ENCODE measurements at places on chromosomes 2 and 18.

DNA sequence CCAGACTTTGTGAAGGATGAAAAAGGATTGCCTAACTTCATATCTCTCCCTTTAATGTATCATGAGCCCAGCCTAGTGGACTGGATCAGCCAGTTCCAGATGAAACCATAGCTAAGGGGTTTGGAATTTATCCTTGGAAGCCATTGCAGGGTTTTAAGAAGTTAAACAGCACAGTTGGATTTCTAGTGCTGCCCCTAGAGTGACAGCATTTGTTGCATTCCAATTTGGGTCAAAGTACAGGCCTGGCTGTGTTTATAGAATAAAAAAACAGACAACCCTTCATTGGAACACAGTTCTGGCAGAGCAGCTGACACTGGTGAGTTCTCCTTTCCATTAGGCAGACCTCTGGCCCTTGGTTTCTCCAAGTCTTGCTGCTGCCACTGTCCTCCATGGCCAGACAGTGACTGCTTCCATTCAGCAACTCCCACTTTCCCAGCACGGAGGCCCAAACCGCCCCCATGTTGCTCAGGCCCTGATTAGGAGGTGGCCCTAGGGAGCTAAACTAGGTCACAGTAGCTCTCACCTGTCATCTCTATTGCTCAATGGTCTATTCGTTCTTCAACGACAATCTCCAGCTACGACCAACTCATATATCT is 8.0 kb downstream of the GPR39 start:
- no peak for DNase-seq

- DNase-seq = no peak
These were observed 26.5 kb upstream of the IGFBP2 start for GRCh38 chr2:216606551-216607276.

DNA sequence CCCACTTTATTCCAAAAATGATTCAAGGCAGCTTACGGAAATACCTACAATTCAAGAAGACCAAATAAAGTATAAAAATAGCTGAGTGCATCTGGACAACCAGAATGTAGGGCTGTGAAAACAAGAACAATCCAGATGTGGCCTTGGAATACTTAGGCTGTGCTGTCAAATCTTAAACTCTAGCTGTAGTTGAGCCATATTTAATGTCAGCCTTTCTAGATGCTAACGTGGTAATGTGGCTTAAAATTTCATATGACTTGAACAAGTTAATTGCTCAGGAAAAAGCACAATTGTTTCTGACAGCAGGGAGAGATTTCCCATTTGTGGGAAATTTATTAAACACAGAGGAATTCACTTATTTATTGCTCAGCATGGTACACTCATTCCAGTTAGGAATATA is 14.6 kb upstream of the NAPG start:
- DNase-seq = no peak

- DNase-seq = no peak
These were observed 170.2 kb downstream of the NRP2 start for GRCh38 chr2:205852457-205852856.

- DNase-seq = no peak
These were observed 65.4 kb downstream of the DTNA start for GRCh38 chr18:34775461-34775860.

DNA sequence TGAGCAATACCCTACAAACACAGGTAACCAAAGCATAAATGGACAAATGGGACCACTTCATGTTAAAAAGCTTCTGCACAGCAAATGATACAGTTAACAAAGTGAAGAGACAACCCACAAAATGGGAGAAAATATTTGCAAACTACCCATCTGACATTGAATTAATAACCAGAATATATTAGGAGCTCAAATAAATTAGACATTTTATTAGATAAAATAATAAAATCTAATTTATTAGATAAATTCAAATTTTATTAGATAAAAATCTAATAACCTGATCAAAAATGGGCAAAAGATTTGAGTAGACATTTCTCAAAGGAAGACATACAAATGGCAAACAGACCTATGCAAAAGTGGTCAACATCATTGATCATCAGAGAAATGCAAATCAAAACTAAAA is 35.8 kb upstream of the KCNH7 start:
- no peak for DNase-seq

GRCh38 chr2:156489750-156490465 is 53.7 kb downstream of the GPD2 start:
- no peak for DNase-seq

DNA sequence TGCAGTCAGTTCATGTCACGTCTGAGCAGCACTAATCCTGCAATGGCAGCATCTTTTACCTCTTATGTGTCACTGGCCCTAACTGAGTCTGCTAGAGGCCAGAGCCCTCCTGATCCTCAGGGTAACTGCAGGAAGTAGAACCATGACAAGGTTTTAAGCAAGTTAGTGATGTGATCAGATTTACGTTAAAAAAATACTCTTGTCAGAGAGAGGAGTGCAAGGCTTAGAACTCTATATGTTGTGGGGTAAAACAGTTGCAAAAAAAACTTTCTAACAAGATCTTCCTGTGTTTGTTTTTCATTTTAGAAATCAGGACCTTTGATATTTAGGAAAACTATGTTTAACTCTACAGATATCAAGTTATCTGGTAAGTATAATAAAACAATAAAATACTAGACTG is 4.6 kb downstream of the TMEM87B start:
- DNase-seq = no peak

GRCh38 chr2:57373530-57373929 is 673.1 kb upstream of the VRK2 start:
- no peak for DNase-seq

GRCh38 chr2:157827377-157827776 is 48.8 kb downstream of the ACVR1 start:
- DNase-seq = no peak

DNA sequence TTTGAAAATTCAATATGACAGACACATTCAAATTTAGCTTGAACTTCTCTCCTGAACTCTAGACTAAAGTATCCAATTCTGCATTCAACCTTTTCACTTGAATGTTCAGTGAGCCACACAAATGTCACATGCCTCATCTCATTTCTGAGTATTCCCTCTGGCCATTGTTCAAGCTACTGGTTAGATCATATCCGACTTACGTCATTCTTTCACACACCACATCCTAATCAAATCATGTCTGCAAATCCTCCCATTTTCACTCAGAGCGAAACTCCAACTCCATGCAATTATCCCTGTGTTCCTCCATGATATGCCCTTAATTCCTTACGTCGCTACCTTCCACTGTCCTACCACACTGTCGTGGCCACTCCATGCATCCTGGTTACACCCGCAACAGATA is 425.1 kb downstream of the CBLN2 start:
- DNase-seq = no peak

- DNase-seq = no peak
These were observed 186.5 kb upstream of the FANCL start for GRCh38 chr2:58427572-58428095.

GRCh38 chr2:137924019-137924418 is 40.3 kb upstream of the HNMT start:
- no peak for DNase-seq

- DNase-seq = no peak
These were observed 73.2 kb upstream of the MYL1 start for GRCh38 chr2:210388148-210388547.

DNA sequence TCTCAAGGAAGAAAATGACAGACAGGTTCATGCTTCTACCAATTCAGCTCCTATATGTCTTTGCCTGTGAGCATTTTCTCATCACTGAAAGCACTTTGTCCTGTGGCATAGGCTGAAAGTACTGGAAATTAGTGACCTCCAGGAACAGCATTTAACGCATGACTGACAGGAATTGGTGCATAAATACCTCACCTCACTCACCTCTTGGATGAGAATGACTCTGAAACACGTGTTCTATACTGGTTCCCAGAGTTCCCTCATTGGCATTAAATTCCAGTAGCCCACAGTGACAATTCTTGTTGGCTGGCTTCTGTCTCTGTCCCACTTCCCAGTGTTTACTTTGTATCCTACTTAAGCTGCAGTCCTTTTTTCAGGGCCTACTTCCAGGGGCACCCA is 83.4 kb upstream of the MAPRE2 start:
- DNase-seq = no peak

DNA sequence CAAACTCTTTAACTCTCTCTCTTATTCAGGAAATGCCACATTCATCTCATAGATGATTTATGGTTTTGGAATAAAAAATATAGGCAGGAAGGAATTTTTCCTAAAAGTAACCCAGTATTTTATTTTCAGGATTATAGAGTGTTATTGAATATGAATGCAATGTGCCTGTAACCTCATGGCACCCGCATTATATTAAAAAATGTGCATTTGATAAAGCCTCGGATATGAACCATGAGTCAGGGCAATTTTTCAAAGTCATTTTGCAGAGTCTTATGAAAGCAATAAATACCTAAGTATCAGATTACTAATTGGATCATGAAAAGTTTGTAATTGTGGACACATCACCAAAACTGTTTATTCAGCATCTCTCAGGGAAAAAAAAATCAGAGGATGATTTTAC is 573.8 kb downstream of the TSN start:
- DNase-seq = no peak

DNA sequence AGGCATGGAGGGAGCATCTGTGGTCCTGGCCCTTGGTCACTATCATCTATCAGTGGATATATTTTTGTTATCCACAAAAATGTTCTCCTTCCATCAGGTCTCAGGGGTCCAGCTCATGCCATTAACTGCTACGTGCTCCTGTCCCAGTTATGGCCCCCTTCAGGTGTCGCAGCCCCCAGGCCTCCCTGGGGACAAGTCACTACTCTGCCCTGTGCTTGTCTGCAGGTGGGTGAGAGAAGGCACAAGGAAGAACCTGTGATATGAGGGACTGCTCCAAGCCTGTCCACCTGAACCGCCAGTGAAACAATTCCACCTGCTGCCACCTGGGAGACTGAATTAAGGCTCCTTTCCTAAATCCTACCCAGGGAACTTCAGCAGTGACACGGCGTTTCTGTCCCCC is 229.6 kb upstream of the ID2 start:
- DNase-seq = no peak

DNA sequence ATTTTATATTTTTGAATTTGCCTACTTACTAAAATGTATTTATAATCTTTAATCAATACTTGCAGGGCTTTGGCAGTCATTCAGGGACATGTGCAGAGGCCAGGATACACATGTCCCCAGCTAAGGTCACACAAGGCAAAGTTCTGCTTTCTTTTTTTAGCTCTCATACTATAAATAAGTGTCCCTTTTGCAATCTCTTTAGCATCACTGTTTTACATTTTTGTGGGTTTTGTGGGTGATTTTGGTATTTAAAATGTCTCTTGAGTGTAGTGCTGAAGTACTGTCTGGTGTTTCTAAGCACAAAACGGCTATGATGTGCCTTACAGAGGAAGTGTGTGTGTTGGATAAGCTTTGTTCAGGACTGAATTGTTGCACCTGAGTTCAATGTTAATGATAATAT is 309.0 kb upstream of the GULP1 start:
- DNase-seq = no peak

GRCh38 chr2:138507267-138507666 is 5.7 kb downstream of the SPOPL start:
- DNase-seq = no peak

All from activated CD4-positive, CD25-positive, alpha-beta regulatory T cell (primary cell).